ENCODE measurements at places on chromosomes 2 and 18.

- no peak for DNase-seq
These were observed 1963.8 kb upstream of the CELF4 start for GRCh38 chr18:39529358-39529757.

DNA sequence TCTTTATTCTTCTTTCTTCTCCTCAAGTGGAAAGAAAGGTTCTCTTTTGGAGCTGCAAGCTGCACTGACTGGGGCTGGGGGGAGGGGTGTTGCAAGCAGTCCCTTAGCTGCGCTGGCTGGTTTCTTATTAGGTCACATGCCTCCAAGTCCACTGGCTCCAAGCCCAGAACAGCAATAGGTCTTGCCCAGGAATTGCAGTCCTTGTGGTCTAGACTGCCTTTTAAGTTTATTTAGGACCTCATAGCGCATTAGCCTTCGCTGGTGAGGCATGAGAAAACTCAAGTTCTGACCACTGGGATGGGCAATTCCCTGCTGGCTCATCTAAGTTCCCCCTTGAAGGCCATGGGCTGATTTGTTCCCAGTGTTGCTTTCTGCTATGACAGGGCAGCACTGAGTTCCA is 138.6 kb upstream of the SCN7A start:
- DNase-seq = no peak

DNA sequence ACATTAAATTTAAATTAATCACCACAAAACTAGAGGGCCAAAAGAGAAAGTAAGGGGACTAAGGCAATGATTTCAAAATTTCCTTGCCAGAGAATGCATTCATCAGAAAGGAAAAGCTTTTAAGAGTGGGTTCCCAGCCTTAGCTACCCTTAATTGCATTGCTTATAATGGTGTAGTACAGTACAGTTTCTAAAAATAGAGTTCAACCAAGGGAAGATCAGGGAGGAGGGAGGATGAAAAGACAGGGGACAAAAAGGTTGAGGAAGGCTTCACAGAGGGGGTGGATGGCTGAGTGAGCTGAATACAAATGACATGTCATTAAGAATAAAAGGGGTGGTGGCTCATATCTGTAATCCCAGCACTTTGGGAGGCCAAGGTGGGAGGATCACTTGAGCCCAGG is 119.9 kb downstream of the RBMS1 start:
- DNase-seq = no peak

GRCh38 chr2:72414137-72414760 is 266.6 kb upstream of the CYP26B1 start:
- no peak for DNase-seq

Measured in stimulated activated CD4-positive, alpha-beta T cell treated with anti-CD3 and anti-CD28 coated beads, Interleukin-4, amount 100 ng/mL, for 4 hours (primary cell).